ENCODE measurements at places on chromosomes 1 and 21. TPM values are rescaled to one million over a fixed set of nuclear protein-coding genes. Genes with fewer than 3 reads are reported as not detected.

The CDA gene
- not detected for total RNA-seq

The NSUN4 gene
- 25.3 TPM for total RNA-seq

The RAP1GAP gene
- 29.9 TPM for total RNA-seq

The PTGFRN gene
- total RNA-seq = 75.4 TPM

The ELF3 gene
- 59.8 TPM for total RNA-seq

All from camera-type eye (tissue), 1 donor.